ENCODE measurements at places on chromosomes 4 and X.

- DNase-seq, result no peak
Measured at GRCh38 chr4:16129336-16129735, 45.5 kb upstream of the PROM1 start.

GRCh38 chrX:46140272-46140671 lies 404.9 kb downstream of the ZNF674 start:
- no peak for DNase-seq

- no peak for DNase-seq
Measured at GRCh38 chr4:41594432-41594831, 56.5 kb downstream of the LIMCH1 start.

DNA sequence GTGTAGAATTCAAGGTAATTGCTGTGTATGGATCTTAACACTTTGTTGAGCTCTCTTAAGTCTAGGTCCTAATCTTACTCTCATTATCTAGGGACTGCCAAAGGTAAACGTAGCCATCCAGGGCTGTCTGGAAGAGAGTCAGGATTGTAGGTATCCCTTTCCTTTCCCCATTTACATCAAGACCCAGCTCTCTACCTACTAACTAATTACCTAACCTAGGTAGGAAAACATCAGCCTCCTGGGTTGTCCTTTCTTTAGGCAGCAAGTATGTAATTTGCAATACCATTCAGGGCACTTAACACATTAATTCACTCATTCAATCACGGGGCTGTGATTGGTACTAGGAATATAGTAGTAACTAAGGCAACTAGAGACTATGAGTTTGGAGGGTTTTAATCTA lies 15.2 kb upstream of the CPEB2 start:
- DNase-seq, result no peak

GRCh38 chr4:153276971-153277370 lies 67.5 kb upstream of the MND1 start:
- DNase-seq, result no peak

DNA sequence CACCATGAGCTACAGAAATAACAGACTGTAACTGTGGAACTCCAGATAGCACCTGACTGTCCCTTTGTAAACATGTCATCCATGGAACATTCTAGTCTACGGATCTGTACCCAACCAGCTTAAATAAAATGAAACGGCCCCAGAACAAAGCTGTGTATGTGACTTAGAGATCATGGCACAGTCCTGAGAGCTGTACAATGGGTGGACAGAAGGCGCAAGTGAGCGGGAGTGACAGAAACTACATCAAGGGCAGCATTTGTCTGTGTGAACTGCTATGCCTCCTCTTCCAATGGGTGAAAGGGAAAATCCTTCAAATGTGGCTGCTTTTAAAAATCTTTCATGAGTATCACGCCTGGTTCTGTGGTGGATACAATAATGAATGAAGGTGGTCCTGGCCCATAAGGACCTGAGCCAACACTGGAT lies 72.5 kb downstream of the FAT1 start:
- no peak for DNase-seq

DNA sequence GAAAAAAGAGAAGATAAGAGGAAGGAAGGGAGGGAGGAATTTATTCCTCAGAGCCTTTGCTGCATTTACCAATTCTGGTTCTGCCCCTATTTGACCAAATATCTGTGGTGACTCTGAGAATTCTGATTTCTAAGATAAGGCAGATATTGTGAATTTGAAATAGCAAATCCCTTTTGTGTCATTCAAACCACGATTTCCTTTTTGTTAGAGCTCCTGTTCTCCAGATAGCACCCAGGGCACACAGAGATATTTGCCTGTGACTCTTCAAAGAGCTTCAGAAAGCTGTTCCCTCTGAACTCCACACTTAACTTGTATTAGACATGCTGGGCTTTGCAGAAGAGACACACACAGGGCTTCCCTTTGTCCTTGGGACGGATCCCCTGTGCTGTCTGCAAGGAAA lies 272.2 kb downstream of the DHRSX start:
- DNase-seq, result no peak

GRCh38 chr4:143384381-143384994 lies 47.8 kb downstream of the GAB1 start:
- DNase-seq, result no peak

DNA sequence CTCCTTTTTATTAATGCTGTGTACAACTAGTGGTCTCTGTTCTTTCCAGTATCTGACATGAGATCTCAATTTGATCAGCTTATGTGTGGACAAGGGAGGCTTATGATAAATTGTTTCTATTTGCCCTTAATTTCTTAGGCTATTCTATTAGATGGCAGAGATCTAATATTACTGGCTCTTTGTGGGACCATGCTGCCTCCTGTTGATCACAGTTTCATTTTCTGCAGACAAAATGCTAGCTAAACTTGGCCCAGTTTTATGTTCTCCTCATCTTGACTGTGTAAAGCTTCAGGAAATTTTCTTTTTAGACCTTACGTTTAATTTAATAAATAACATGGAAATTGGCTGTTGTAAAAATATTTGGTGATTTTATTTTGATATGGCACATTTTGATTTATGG lies 627.1 kb upstream of the AADAT start:
- DNase-seq, result no peak

DNA sequence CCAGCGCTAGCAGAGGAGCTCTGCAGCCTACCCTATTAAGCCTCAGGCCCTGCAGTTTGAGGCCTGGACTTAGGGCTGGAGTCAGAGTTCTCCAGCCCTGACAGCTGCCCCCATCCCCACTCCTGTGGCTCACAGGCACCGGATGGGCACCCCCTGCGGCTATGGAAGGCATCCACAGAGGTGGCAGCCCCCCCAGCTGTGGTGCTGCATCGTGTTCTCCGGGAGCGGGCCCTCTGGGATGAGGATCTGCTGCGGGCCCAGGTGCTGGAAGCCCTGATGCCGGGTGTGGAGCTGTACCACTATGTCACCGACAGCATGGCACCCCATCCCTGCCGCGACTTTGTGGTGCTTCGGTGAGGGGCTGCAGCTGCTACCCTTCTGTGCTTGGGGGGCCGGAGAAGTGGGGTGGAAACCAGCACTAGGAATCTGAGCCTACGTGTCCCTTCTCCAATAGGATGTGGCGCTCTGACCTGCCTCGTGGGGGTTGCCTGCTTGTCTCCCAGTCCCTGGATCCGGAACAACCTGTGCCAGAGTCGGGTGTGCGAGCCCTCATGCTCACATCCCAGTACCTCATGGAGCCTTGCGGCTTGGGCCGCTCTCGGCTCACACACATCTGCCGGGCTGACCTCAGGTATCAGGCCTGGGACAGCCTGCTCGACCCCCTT lies 76.2 kb downstream of the STARD8 start:
- no peak for DNase-seq

DNA sequence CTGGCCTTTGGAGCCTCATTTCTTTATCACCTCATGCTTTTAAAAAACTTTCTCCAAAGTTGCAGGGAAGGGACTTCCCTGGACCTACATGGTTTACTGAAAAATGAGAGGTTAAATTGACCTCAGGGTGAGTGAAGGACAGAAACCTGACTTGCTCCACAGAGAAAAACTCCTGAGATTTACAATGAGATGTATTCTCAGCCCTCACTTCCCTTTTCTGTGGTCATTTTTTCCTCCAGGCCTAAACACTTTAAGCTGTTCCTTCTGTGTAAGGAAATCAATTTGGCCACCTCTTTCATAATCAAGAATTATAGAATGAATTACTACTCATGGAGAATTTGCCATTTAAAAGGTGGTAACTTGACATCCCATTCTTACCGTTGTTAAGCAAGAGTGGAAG lies 77.9 kb downstream of the HPGD start:
- no peak for DNase-seq

DNA sequence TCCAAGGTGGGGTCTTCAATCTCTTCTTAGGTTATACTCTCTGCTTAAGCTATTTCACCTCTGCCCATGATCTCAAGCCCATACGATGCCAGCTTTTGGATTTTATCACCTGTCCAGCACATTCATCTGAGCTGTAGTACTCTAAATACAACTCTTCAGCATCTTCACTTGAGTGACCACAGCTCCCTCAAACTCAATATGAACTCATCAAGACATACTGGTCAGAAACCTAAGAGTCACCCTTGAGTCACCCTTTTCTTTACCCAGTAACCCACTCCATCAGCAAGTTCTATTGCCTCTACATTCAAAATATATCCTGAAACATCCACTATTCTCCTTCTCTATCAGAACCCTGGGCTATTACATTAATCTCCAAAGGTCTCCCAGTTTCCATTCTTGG lies 69.4 kb downstream of the DCHS2 start:
- DNase-seq, result no peak

DNA sequence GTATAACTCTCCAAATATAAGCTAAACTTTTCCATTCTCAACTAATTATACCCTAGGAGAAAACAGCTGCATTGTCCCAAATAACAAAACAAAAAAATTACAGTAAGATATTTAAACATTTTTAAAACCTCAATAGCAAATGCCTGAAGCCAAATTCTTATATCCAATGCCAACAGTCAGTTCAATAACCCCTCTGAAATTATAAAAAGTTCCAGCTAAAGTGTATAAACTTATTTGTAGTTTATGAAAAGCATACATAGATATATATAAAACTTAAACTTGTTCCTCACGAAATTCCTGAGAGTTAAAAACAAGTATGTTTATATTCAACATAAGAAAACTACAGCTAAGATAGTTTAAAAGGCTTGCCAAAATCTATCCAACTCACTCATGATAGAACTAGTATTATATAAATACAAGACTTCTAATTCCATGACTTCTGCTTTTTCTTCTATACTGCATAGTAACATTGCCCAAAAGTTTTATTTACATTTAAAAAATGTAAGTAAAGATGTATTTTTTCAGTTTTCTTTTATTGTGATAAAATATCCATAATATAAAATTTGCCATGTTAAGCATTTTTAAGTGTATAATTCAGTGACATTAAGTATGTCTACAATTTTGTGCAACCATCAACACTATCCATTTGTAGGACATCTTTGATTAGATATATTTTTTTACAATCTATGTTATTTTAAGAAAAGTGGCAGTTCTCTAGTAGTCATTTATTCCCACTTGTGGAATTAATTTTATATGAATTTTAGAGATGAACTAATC lies 72.8 kb downstream of the PPA2 start:
- DNase-seq, result no peak

DNA sequence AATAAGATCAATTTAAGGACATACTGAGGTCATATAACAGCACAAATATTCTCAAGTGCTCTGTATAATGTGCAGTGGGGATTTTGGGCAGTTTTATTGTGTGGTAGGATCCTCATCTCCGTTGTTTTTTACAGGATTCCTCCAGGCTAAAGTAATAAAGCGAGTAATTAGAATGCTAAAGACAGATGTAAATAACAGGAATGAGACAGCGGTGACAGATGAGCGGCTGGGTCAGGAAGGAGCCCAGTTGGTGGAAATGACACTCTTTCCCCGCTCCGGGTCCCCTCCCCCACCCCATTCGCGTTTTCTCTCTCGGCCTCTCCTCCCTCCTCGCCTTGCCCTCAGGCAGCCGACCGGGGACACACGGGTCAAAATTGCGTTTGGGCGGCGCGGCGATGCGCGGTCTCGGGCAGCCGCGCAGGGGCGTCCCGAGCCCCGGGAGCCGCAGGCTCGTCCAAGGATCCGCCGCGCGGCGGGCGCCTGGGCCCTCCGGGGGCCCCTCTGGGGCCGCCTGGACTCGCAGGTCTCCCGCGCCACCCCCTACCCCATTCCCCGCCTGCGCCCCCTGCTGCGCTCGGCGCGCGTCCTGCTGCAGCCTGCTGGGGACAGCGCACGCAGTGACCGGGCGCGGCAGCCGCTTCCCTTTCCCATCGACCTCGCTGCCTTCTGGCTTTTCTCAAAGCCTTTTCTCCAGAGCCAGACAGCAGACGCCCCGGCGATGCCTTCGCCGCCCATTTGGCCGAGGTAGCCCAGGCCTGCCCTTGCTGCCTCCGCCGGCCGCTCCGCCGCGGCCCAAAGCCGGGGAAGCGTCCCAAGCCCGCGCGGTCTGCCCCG lies 16.2 kb downstream of the POU4F2 start:
- DNase-seq, result no peak

DNA sequence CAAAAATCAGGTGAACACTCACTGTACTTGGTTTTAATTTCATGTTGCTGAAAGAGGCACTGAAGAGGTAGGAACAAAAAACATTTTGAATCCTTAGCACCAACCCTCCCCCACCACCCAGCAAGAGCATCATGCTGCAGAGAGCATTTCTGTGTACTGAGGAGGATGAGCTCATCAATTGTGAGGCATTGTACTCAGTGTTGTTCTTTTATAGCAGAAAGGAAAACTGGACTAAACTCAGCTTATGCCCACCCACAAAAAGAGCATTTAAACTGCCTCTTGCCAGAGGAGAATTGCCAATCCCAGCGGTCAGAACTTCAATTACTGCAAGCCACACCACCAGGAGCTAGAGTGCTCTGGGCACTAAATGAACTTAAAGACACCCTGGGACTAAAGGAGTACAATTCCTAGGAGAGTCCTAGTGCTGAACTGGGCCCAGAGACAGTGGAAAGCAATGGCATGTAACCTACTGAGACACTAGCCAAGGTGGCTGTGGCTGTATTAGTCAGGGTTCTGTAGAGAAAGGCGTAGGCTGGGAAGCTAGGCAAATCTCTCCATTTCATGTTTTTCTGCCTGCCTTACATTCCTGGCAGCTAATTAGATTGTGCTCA lies 280.7 kb upstream of the KLHL4 start:
- DNase-seq, result no peak
